Fibroblast of skin of right quadriceps (primary cell): ENCODE measurements at places on chromosomes 4 and X.

DNA sequence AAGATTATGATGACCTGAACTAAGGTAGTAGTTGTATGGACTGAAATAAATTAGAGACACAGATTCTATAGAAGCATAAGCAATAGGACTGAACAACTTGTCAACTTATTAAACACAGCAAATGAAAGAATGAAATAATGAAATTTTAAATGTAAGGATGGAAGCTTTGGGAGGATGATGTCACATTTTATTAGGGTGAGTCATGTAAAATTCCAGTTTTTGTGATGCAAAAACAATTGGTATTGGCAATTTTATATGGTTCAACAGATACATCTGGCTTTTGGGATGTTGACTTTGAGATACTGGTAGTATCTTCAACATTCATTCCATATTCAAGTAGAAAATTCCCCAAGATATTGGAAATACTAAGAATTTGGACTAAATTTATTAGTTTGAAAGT, 72.7 kb upstream of the IL15 start:
- no peak for DNase-seq

DNA sequence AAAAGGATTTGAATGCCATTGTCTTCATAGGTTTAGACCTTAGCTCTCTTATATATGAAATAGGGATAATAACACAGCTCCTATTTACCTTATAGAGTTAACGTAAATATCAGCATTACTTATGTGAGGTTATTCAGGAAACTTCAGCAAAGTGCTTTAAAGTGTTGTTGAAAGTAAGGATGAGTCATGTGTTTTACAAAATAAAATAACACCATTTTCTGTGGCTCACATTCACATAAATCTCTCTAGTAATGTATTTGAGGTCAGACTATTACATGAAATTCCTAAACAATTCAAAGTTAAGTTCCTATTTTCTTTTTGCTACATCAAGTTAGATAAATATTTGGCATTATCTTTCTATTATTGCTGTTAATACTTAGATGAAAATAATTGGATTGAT, 2.9 kb downstream of the GNRHR start:
- peak; percentile 20 for DNase-seq

DNA sequence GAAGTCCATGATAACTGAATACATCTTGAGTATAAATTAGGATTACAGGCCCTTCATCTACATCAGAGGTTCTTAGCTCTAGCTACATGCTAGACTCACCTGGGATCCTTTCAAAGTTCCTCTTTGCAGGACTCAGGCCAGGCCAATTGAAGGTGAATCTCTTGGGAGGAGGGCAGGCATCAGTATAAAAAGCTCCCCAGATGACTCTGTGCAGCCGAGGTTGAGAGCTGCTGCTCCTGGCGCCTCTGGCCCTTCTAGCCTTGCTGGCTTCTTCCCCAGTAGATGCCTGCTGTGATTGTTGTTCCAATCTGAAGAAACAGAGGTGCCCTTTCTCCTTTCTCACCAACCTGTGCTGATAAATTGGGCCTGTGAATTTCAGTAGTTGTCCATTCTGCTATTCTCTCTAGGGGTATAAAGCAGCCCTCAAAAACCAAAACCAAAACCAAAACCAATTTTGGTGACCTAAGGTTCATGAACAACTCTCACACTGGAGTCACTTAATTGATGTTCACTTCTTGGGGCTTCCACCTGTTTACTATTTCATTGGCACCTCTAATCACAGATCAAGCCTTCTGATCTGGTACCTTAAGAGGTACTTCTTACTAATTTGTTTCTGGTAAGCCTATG, 78.7 kb downstream of the SUPT20HL2 start:
- no peak for DNase-seq

GRCh38 chr4:47538111-47538824, 53.2 kb downstream of the ATP10D start:
- no peak for DNase-seq

DNA sequence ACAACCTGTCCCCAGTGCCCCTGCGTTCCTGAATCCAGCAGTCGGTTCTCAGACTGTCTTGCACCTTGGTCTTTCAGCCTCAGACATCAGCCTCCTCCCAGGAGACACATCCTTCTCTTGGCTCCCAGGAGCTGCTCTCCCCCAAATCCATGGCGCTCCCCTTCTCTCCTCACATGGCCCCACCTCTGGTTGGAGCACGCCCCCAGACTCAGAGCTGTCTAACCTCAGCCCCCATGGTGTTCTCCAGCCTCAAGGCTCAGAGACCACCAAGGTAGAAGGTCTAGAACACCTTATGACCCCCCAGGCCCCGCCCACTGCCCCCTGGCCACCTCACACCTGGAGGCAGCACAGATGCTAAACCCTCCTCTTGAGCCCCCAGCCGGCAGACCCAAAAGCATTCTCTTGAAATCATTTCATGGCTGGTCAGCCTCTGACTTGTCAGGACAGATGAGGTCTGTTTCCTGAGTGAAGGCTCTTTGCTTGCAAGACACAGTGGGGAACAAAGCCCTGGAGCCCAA, 47.9 kb downstream of the ADRA2C start:
- no peak for DNase-seq

GRCh38 chrX:57905141-57905540, 5.1 kb downstream of the ZXDA start:
- no peak for DNase-seq

DNA sequence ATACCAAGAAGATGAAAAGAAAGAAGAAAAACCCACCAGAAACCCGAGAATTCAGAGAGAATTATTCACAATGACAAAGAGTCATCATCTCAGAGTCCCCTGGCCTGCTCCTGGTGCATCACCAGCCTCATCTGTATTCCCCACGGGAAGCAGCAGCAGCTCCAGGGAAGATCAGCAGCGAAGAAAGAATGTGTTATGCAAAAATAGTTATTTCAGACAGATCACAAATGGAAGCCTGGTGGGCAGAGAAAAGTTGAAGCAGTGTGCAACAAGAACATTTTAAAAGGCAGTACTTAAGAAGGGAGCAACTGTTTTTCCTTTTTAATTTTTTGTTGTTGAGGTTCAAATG, 189.2 kb downstream of the PPP3CA start:
- peak; percentile 39 for DNase-seq

DNA sequence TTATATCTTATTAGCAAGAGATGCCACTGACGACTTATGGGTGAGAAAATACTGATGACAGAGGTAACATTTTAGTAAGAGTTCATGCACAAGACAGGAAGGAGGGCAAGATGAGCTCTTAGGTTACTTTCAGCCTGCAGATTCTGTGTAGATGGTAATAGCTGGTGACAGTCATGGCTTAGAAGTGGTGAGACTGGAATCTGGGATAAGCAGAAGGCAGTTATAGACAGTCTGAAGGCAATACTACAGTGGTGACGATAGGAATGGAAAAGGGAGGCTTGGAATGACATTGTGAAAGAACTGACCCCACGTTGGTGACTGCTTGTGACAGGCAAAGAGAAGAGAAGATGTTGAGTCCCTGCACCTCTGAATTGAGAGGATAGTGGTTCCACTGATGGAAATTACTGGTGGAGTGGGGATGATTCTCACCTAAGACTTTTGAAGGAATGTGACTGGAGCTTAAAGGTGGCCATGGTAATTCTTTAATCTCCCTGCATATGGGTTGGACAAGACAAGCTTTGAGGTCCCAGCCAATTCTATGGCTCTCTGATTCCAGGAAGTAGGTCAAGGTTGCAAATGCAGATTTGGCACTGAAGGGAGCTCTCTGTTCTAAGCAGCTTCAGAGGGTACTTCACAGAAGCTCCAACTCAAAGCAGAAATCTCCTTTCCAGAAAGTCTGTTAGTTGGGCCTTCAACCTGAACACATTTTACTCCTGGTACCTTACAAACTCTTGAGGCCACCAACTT, 99.7 kb downstream of the RASL11B start:
- DNase-seq = no peak

- peak; percentile 66 for DNase-seq
Observed at GRCh38 chrX:24647257-24648058, at the start of gene PCYT1B. TSS of gene PCYT1B (minus strand) at chrX:24647347. CDS start at chrX:24647105, 242 bp downstream.

DNA sequence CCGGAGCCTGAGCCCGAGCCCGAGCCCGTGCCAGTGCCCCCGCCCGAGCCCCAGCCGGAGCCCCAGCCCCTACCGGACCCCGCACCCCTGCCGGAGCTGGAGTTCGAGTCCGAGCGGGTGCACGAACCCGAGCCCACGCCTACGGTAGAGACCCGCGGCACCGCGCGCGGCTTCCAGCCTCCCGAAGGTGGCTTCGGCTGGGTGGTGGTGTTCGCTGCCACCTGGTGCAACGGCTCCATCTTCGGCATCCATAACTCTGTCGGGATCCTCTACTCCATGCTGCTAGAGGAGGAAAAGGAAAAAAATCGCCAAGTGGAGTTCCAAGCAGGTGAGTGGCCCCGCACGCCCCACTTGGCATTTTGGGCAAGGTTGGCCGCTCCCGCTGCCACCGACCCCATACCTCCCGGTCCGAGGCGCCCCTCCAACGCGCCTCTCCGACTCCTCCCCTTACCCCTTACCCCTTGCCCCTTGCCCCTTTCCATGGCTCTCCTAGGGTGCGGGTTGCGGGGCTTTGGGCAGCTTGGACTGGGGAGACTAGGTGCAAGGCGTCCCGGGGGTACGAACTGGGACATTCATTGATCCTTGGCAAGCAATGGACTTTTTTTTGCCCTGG, 553 bp downstream of the SLC16A2 start:
- DNase-seq = no peak

DNA sequence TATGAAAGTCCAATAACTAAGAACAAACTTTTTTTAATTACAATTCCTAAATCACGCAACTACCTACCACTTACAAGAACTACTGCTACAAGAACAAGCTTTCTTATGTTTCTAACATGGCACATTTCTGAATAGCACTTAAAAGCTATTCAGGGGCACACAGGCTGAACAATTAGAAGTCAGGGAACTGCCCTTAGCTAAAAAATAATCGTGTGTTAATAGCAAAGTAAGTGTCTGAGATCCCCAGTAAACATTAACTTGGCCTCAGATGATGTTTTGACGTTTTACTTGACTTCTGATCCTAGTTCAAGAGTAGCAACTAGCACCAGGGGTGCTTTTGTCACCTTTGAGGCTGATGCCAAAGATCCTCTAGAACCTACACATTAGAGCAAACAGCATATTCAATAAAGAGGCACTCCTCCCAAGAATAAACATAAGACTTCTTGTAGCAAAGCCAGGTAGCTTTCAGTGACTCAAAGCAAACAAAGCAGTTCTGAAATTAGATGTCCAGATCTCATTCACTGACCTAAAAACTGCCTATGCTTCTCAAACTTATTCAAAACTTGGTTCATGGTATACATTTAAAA, 16.2 kb downstream of the SPOCK3 start:
- DNase-seq = no peak

DNA sequence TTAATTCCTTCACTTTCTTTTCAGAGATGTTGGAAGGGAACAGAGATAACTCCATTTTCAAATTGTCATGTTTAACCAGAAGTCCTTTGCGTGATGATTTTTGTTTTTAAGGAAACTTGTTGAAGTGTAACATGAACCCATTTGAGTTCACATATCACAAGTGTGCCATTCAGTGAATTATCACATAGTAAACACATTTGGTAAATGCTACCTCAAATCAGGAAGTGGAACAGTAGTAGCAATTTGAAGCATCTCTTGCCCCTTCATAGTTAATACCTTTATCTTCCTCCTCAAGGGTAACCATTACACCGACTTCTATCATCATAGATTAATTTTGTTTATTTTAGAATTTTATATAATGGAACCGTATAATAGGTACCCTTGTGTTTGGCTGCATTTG, 35.8 kb downstream of the KDM6A start:
- no peak for DNase-seq

- DNase-seq = no peak
Observed at GRCh38 chrX:111338095-111338698, 67.9 kb upstream of the CAPN6 start.

- DNase-seq = no peak
Observed at GRCh38 chr4:124694306-124694705, 18.2 kb downstream of the ANKRD50 start.

DNA sequence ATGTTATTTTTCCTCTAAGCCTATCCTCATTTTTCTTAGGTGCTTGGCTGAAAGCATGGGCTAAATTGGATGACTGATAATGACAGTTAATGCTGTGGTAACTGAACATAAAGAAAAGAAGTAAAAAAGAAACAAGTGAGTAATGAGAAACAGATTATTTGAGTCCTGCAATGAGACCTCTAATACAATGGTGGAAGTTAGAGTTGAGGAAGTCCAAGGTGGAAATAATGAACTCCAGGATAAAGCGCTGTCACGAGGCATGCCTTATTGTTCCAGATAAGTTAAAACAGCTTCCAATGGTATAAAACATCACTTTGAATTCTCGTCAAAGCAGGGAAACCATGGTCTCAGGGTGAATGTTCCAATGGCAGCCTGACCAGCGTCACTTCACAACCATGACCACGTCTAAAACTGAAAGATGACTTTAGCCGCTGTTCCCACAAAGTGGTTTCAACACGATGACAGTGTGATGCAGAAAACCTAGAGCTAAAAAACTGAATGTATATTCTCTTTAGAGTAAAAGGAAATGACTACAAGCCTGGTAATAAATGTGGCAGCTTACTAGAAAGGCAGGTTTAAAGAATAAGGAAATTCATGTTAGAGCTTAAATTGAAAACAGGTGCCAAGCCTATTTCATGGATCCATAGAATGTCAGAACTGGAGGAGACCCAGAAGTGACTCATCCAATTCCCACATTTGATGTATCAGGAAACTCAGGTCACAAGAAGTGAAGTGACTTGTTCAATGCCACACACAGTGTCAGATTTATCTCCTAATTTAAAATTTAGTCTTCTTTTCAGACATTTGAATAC, 202.6 kb upstream of the GYPA start:
- peak; percentile 91 for DNase-seq

DNA sequence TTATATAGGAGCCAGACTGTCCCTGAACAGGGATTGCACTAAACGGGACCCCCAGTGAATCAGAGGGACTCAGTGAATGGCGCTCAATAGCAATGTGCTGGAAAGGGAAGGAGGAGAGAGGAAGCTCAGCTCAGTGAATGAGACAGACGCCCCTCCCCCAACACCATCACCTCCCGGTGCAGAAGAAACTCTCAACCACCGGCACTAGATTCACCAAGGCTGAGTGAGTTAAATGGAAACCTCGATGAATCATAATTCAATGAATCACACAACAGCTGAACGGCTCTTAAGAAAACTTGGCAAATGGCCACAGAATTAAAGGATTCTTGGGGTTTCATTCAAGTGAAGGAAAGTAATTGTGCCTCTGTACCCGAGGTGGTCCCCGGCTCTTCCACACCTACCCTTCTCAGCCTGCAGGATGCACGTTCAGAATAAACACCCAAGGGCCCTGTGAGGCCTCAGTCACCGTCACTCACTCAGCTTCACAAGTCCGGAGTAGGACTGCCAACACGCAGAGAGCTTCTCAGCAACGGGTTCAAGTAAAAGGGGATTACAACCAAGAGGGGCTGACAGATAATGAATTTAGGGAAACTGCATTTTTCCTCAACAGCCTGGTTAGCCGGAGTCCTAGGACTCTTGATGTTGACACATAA, 29.3 kb downstream of the CRMP1 start:
- DNase-seq = peak; percentile 96
